Coronary artery (tissue), 2 donors: ENCODE measurements at places on chromosomes 5 and 9.

- DNase-seq, result no peak
Observed at GRCh38 chr9:111050819-111051218, 12.5 kb upstream of the LPAR1 start.

- DNase-seq, result no peak
Observed at GRCh38 chr9:98521141-98521540, 187.6 kb downstream of the GABBR2 start.

DNA sequence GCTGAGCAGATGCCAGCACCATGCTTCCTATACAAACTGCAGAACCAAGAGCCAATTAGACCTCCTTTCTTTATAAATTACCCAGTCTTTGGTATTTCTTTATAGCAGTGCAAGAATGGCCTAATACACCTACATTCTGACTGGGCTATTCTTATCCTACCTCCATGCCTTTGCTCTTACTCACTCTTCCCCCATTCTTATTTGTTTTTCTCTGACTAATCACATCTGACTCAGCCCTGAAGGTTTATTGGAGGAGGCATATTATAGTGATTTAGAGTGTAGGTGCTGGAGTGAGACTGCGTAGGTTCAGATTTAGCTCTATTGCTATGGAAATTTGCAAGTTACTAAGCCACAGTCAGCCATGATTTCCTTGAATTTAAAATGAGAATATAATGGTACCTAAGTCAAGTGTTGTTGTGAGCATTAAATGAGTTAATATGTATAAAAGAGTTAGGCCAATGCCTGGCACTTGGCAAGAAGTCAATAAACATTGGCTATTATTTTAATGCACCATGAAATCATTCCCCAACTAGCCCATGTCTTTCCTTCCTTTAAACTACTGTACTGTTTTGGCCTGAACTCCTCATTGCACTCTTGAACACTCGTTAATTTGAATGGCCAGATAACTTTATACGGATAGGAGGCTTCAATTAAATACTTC, 531.2 kb upstream of the ZNF608 start:
- DNase-seq, result no peak

- no peak for DNase-seq
Observed at GRCh38 chr9:4614627-4615026, 47.5 kb upstream of the PLPP6 start.

GRCh38 chr9:132631280-132631679, 38.5 kb downstream of the DDX31 start:
- DNase-seq, result no peak

DNA sequence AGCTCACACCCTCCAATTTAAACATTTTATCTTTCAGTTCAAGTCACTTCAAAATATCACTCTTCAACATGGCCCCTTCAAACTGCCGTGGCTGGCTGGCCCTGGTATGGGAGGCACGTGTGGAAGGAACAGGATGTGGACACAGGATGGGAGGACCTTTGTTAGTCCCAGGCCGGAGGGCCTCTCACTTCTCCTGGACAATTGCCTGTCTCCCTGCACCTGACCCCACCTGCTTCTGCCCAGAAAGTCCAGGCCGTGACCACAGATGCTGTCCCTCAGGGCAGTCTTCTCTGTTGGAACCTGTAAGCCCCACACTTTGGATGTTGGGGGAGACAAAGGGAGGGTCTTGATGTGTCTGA, 19.4 kb downstream of the AMBP start:
- no peak for DNase-seq

DNA sequence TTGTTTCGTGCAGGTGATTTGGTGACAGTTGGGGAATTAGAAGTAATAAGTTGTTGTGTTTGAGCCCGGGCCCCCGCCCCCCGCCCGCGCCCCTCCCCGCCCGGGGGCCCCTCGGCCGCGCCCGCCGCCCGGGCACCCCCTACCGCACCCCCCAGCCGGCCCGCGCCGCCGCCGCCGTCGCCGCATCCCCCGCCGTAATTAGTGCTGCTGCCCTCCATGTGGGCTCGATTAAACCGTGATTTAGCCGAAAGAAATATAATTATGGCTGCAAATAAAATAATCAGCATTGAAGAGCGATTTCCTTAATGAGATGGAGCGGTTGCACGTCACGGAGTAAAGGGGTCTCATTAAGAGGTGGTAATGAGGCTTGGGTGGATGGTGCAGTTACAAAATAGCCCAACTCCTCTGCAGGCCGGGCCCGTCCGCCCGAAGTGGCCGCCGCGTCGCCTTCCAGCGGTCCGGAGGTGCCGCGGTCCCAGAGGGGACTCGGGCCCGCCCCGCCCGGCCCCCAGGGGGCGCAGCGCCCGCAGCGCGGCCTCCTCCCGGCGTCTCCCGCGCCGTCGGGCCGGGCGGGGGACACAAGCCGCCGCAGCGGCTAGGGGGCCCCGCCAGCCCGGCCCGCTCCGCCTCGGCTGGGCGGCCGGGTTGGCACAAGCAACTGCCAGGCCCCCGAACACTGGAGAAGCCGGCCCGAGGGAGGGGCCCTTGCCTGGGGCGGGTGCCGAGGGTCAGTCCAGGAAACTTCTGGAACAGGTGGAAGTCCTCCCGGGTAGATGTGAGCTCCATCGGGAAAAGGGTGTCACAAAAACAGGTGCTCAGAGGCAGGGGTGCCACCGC, 6.9 kb upstream of the OTP start:
- DNase-seq, result no peak

DNA sequence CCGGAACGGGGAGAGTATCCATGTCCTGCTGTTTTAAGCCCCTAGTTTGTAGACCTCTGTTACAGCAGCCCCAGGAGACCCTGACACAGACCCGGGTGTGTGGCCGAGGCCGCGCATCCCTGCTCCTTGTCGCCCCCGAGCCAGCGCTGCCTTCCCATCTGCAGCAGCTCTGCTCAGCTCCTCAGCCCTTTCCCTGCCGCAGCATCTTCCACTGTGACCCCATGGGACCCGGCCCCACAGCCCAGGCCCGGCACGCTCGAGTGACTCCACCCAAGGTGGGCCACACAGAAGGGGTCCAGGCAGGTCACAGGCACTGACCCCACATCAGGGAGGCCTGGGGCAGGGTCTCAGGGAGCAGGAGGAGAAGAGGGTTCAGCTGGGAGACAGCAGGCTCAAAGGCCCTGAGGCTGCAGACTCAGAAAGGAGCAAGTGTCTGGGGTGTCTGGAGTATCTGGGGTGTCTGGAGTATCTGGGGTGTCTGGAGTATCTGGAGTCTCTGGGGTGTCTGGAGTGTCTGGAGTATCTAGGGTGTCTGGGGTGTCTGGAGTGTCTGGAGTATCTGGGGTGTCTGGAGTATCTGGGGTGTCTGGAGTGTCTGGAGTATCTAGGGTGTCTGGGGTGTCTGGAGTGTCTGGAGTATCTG, 31.2 kb downstream of the LHX3 start:
- no peak for DNase-seq

- DNase-seq, result no peak
Observed at GRCh38 chr5:54754878-54755277, 230.5 kb downstream of the ESM1 start.

DNA sequence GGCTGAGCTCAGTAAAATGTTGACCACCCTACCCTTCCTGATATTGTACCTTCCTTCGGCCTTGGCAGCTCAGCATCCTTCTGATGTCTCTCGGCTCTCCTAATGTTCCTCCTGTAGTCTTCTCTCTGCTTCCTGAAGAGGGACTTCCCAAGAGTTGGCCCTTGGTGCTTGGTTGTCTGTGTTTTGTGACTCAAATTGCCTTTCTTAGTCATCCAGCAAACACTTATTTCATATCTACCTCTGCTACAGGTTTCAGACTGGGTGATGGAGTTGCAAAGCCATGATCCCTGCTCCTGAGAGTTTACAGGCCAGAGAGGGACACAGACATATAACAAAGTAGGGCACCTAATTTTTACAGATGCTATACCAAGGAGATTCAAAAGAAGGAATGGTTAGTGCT, 70.1 kb downstream of the SV2C start:
- no peak for DNase-seq

- DNase-seq, result no peak
Observed at GRCh38 chr5:52985306-52985705, 3.8 kb upstream of the ITGA2 start.

GRCh38 chr5:143561219-143561618, 157.7 kb upstream of the NR3C1 start:
- no peak for DNase-seq

DNA sequence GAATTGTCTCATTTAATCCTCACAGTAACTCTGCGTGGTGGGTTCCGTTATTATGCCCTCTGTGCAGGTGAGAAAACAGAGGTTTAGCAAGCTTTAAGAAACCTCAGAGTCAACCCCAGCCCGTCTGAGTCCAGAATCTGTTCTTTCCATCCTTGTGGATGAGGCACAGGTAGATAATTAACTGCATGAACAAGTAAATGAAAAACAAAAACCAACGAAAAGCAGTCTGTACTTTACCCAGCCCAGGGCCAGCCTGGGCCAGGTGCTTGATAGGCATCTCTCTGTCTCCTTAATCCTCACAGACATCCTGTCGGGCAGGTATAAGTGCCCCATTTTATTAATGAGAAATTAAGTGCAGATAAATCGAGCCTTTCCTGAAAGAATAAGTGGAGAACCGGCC, 25.3 kb upstream of the CXCL14 start:
- DNase-seq, result peak; percentile 5

GRCh38 chr5:152259702-152260101, 145.4 kb downstream of the NMUR2 start:
- no peak for DNase-seq

DNA sequence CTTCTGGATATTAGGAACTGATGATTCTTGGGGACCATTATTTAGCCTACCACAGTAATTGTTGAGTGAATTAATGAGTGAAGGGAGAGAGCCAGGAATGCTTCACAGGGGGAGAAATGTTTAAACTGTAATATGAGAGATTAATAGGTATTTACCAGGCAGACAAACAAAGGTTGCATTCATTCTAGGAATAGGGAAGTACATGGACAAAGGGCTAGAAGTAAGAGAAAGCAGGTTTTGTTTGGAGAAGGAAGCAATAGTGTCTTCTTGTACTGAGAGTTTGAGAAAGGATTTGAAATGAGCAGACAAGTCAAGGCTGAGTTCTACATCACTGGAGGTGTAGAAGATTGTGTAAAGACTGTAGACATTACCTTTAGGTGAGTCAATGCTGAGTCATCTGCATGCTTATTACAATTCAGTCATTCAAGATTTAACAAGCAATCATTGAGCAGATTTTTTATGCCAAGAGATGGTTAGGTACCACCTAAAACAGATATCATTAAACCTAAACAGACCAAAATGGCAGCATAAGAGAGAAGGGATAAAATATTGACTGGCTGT, 8.0 kb downstream of the TAF1L start:
- DNase-seq, result no peak

DNA sequence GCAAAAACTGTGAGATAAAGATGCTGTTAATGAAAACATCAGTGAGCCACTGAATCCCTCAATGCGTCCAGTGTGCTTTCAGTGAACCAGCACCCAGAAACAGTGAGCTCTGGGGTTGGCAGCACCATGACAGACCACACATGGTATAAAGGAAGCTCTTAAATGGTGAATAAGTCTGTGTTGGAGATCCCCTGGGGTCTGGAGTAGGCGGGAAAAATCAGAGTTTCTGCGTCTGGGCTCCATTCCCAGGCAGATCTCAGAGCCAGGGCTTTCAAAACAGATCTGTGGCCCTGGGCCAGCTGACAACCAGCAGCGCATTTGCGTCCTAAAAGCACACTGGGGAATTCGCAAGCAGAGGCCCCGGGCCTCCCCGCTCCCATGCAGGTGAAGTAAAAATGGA, 233.5 kb downstream of the FRMD3 start:
- peak; percentile 91 for DNase-seq

- DNase-seq, result no peak
Observed at GRCh38 chr5:120297616-120298015, 166.5 kb upstream of the PRR16 start.

GRCh38 chr9:78187763-78188484, 48.0 kb upstream of the CEP78 start:
- no peak for DNase-seq

- no peak for DNase-seq
Observed at GRCh38 chr5:88694023-88694679, 188.8 kb downstream of the MEF2C start.

DNA sequence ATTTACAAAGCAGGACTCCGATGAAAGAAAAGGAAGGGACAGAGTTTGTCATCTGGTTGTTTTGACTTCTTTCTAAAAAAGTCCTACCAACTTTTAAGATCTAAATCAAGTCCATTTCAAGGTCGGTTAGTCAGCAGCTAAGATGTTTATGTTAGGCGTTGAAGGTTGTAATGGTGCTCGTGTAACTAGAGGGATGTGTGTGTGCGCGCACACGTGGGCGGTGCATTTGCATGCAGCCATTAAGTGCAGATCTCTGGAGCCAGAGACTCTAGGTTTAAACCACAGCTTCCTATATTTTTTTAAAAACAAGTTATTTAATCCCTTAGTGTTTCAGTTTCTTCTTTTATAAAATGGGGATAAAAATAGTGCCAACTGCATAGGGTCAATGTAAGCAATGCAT, 77.0 kb upstream of the SMIM32 start:
- no peak for DNase-seq

DNA sequence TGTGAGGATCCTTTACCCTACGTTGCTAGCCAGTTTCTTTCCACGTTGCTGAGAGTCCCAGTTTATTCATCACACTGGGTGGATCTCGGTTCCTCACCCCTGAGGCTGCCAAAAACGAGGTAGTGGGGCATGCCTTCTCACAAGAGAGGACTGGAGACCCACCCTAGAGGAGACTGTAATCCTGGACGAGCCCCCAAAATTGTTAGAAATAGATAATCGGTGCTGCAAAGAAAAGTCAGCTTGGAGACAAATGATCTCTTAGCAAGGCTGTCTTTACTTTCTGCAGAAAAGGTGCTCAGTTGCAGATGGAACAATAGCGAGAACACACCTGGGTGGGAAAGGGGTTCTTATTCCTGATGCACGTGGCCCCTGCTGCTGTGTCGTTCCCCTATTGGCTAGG, 101.8 kb downstream of the TMEM167A start:
- no peak for DNase-seq

- no peak for DNase-seq
Observed at GRCh38 chr5:114419067-114419388, 57.2 kb downstream of the KCNN2 start.

DNA sequence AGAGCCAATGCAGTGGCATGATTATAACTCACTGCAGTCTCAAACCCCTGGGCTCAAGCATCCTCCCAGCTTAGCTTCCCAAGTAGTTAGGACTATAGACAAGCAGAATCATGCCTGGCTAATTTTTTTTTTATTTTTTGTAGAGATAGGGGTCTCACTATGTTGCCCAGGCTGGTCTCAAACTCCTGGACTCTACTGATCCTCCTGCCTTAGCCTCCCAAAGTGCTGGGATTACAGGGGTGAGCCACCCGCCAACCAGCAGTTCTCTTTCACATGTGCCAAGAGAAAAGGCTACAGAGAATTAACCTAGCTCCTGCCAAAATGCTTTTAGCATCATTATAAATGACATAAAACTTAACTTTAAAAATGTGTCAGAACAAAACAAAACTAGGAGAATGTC, 8.1 kb downstream of the AK3 start:
- no peak for DNase-seq

- no peak for DNase-seq
Observed at GRCh38 chr9:25415718-25416117, 262.5 kb downstream of the TUSC1 start.

DNA sequence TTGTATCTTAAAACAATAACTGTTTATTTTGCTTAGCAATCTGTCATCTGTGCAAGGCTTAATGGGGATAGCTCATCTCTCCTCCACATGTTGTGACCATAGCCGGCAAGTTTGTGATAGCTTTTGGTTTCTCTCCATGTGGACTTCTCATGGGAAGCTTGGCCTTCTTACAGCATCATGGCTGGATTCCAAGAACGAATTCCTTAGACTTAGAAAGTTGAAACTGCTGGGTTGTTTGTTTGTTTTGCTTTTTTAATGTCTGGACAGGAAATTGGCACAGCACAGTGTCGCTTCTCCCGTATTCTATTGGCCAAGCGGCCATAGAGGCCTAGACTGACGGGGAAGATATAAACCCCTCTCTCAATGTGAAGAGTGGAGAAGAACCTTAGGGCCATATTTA, 61.0 kb upstream of the PRDM9 start:
- DNase-seq, result no peak
